ENCODE measurements at places on chromosomes 1 and 21.

GRCh38 chr1:192518700-192519099 lies 56.9 kb upstream of the RGS1 start:
- DNase-seq: no peak

- DNase-seq: no peak
These were observed 217.4 kb upstream of the RUNX1 start for GRCh38 chr21:35266546-35266945.

DNA sequence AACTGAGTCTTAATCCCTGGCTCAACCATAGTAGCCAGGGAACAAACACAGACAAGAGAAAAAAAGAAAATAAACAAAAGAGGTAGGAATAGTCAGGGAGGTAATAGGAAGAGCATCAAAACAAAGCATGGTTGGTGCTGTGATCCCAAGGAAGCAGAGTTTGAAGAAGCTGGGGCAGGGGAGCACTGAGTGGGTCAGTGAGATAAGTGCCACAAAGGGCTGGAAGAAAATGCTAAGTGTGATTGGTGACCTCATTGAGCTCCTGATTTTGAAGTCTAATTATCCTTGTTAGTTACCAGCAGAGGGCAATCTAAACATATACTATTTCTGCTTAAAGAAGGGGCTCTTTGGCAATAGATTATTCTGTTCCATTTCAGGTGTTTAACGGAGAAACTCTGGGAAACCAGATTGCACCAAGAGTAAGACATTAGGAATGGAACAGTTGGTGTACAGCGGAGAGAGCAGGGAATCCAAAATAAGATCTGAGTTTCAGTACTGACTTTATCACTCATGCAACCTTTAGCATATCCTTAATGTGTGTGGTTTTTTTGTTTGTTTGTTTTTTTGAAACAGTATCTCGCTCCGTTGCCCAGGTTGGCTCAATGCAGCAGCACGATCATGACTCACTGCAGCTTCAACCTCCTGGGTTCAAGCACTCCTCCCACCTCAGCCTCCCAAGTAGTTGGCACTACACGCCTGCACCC lies 30.7 kb upstream of the KIAA1614 start:
- DNase-seq: no peak

GRCh38 chr1:39639305-39640130 lies at the start of gene HEYL:
HEYL (minus strand) TSS chr1:39639643; CDS start chr1:39639625, 18 bp downstream.
- DNase-seq: no peak

GRCh38 chr1:238639861-238640260 lies 746.5 kb upstream of the CHRM3 start:
- no peak for DNase-seq

DNA sequence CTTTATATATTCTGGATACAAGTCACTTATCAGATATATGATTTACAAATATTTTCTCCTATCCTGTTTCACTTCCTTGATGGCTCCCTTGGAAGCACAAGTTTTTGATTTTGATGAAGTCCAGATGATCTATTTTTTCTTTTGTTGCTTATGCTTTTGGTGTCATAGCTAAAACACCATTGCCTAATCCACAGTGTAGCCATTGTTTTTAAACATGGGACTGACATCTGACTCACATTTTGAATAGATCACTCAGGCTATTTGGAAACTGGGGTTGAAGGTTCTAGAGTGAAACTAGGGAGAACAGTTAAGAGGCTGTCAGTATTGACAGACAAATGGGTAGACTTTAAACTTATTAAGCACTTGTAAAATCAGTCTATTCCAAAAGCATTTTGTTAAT lies 16.6 kb downstream of the AK4 start:
- no peak for DNase-seq

- DNase-seq: no peak
These were observed 113.0 kb downstream of the ETS2 start for GRCh38 chr21:38918607-38919346.

DNA sequence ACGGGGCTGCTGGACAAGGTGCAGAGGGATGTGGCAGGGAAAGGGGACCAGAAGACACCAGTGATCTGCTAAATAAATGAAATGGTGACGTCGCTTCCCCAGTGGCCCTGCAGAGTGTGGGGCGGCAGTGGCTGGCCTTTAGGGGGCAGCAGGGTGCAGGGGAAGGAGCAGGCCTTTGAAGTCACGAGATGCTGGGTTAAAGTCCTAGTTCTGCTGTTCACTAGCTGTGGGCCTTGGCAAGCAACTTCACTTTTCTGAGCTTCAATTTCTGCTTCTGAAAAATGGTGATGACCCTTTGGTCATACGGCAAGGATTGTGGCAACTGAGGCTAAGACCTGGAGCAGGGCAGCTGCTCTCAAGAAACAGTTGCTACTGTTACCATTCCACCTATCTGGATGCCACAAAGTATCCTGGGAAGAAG lies 9.2 kb upstream of the GALE start:
- no peak for DNase-seq

GRCh38 chr1:159942632-159943277 lies 2.7 kb downstream of the IGSF9 start:
- no peak for DNase-seq

DNA sequence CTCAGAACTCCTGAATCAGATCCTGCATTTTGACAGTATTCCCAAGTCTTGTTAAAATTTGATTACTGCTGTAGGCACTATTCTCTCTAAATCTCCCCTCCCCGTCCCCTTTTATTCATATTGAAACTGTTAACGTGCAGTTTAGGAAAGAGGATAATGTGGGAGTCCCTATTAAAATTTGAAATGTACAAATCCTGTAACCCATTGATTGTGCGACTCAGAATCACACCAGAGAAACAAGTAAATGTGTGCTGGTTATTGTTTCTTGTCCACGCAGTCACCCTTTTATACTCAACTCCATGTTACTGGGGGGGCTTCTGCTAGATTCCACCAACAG lies 584 bp upstream of the LTN1 start:
- no peak for DNase-seq

- no peak for DNase-seq
These were observed 13.9 kb upstream of the RERE start for GRCh38 chr1:8831340-8831739.

GRCh38 chr1:172323686-172324085 lies 96.8 kb upstream of the C1orf105 start:
- no peak for DNase-seq

- DNase-seq: no peak
These were observed 30.9 kb downstream of the LAMB3 start for GRCh38 chr1:209621286-209621685.

GRCh38 chr21:14677639-14678179 lies 131.6 kb upstream of the SAMSN1 start:
- DNase-seq: no peak
